ENCODE measurements at places on chromosomes 6 and 20. TPM values are rescaled to one million over a fixed set of nuclear protein-coding genes. Genes with fewer than 3 reads are reported as not detected.

DNA sequence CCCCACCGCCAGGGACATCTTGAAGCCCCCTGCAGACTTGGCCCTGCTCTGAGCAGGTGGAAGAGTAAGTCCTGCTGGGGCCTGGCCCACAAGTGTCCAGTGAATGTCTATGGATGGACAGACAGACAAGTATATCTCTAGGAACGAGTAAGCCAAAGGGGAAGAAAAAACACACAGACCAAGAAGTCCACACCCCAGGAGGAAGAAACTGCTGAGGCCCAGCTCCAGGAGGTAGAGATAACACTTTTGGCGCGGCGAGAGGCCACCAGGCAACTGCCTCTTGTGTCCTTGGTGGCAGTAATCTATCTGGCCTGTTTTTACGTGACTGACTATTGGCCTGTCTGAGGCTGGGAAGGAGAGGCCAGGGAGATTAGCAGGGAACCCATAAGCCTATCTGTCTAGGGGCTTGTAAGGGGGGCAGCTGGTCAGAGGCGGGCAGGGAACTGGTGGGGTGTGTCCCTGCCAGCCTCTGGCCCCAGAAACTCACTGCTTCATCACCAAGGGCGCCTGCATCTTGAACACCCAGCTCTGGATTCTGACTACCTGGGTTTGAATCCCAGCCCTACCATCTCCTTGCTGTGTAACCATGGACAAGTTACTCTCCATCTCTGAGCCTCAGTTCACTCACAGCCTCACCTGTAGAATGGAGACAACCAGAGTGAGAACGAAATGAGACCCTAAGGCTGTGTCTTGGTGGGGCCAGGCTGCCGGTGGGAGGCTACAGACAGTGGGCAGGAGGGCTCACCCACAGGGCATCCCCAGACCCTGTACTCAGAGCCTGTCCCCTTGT, 31.3 kb downstream of the C20orf203 start:
- no peak for DNase-seq

- no peak for DNase-seq
Observed at GRCh38 chr6:37923514-37923913, 104.0 kb downstream of the ZFAND3 start.

Gene PRDM13
- total RNA-seq = not detected

GRCh38 chr6:27251606-27252251, 4.2 kb downstream of the PRSS16 start:
- DNase-seq = peak; percentile 23

Gene PBOV1
- total RNA-seq = not detected

DNA sequence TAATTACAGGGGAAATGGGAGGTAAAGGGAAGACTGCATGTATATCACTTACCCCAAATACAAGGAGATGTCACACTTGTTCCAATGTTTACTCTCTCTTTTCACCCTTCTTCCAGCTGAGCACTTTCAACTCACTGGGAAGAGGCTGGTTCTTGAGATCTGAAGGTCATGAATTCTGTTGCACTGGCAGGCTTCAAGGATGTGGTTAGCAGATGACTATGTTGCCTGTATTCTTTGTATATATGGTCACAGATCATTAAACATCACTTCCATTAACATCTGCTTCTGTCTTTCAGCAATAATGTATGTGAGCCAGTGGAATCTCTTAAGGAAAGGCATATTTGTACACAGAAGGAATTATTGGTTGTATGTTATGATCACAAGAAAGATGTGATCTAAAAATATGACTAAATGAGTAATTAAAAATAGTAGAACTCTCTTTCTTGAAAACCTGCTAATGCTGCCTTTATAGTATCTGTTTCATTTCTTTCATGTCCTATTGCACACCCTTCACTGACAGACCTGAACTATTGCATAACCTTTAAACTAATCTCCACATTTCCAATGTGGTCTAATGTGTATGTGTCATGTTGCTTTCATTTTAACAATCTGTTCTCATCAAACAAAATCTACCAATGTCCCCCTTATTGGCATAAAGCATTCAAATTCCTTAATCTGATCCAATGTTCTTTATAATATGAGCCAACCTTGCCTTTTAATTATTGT, 131.4 kb upstream of the EPHA7 start:
- no peak for DNase-seq

Gene TLDC2
- not detected for total RNA-seq

- DNase-seq = no peak
Observed at GRCh38 chr20:4038676-4039370, 23.5 kb upstream of the RNF24 start.

Gene KHDC1L
- not detected for total RNA-seq

Gene SLC44A4
- 3.6 TPM for total RNA-seq

- no peak for DNase-seq
Observed at GRCh38 chr20:57897891-57898290, 188.1 kb upstream of the PMEPA1 start.

DNA sequence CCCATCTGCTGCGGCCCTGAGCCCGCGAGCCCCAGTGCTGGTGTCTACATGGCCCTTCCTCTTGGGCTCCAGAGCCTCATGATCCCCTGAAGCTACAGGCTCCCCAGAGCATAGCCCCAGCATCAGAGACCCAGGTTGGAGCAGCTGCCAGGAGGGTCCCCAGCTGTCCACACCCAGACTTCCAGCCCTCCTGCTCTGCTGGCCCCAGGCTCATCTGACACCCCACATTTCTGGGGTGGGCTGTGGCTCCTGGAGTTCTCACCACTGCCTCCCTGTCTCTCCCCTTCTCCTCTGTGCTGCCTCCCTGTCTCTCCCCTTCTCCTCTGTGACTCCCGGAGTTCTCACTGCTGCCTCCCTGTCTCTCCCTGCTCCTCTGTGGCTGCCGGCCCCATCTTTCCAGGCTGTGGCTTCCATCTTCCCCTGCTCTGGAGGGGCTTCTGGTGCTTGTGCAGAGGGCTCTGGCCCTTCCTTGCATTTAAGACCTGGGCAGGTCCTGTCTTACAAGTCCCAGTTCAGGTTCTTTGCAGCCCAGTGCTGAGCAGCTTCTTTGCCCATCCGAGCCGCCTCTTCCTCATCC, 108.1 kb downstream of the ERMARD start:
- DNase-seq = no peak

- DNase-seq = no peak
Observed at GRCh38 chr6:79512014-79512413, 25.2 kb downstream of the LCA5 start.

GRCh38 chr6:37530297-37530696, 30.6 kb upstream of the CCDC167 start:
- no peak for DNase-seq

DNA sequence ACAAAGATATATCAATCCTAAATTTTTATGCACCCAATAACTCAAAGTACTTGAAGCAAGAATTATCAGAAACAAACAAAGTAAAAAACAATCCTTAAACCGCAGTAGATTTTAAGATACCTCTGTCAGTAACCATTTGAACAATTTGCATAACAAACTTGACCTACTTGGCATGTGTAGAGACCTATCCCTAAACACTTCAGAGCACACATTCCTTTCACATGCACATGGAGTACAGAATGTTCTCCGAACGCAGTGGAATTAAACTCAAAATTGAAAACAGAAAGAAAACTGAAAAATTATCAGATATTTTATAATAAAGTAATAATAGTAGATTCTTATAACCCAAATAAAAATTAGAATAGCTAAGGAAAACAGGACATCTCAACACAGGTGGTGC, 162.6 kb upstream of the THBS2 start:
- DNase-seq = no peak

- no peak for DNase-seq
Observed at GRCh38 chr6:43860285-43860684, 90.3 kb downstream of the VEGFA start.

GRCh38 chr6:42431356-42431755, 20.4 kb downstream of the TRERF1 start:
- no peak for DNase-seq

Gene CLPSL1
- total RNA-seq = not detected

DNA sequence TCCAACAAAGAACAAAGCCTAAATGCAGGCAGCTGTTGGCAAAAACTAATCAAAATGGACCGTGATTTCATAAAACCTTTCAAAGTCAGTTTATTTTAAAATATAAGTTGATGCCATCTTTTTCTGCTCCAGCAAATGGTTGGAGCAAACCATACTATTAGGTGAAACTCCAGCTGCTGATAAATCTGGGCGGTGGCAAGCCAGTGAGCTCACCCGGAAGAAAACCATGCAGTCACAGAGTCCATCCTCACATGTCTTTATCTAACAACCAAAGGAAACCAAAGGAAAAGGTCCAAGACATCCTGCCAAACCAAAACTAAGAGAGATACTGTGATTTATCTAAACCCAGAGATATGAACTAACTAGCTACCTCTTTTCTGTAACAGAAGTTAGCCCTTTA, 72.6 kb downstream of the HIVEP2 start:
- no peak for DNase-seq

DNA sequence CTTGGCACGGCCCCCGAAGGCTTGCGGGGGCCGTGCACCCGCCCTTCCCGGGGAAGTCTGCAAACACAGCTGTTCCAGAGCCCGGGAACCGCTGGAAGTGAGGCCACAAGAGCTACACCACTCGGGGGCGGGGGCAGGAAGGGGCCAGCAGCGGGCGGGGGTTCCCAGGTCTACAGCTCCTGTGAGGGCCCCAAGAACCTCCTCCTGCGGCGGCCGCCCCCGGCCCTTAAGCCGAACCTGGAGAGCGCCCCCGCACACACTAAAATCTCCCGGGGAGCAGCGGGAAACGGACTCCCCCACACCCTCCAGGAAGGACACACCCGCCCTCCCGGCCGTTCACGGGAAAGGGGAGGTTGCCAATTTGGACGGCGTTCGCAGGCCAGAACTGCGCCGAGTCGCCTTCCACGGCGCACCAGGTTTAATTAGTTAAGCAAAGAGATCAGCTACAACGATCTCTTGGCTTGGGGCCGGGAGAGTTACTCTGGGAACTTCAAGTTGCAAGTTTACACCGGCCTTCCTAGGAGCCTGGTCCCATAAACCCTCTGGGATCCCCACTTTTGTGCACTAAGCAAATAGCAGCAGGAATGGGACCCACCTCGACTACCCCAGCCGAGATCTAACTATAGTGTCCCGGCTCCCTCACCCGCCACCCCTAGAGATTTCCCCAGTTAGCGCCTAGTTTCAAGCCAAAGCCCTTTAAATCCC, 1.7 kb downstream of the JAG1 start:
- peak; percentile 65 for DNase-seq

DNA sequence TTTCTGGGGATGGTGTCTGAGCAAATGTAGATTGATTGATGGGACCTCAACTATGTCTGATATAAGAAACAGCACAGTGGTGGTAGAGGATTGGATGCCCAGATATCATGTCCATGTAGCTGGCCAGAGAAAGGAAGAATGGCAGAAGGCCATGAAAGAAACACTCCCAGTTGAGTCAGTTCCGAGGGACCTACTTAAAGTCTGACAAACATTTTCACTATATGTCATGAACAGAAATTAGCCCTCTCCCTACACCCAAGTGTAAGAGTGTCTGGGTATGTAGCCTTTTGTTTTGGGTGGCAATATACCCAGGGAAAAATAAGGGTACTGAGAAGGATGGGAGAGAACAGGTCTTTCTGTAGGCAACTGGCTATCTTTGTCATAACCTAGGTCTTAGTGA, 434.2 kb downstream of the BCKDHB start:
- no peak for DNase-seq

Gene FIG4
- 8.6 TPM for total RNA-seq

Gene RPP21
- 101 TPM for total RNA-seq

Gene ZNF391
- total RNA-seq = 0.53 TPM

GRCh38 chr20:37376324-37376723, 30.4 kb downstream of the SRC start:
- DNase-seq = no peak

DNA sequence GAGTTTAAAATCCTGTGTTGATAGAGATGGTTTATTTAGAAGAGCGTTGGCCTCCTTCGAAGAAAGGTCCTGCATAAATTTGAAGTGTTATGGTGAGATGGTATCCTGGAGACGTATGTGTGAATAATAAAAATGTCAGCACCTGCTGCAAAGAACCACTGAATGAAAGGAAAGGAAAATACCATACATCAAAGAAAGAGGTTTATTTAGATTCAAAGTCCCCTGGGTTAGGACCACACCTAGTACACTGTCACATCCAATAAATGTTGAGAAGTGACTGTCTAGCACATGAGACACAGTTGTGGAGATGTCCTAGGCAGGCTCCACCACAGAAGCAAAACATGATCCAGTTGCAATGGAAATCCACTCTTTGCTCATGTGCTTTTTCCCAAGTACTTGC, 214.7 kb downstream of the PAX1 start:
- DNase-seq = no peak

DNA sequence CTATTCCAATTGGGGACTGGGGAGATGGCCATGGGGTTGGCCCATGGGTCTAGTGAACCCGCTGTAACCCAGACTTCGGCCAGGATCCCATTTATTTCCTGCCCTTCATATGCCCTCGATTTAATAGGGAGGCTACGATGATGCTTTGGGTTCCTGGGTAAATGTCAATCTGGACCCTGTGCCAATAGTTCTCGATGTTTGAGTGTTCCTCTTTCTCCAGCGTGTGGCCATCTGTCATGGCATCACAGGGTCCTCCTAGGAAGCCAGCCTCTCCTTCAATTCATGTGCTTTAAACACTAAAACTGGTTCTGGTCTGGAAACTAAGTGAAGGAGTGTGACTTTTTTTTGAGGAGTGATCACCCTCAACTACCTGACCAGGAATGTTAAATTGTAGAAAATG, 28.7 kb upstream of the ELMO2 start:
- DNase-seq = no peak

GRCh38 chr6:7628909-7629308, 38.9 kb downstream of the SNRNP48 start:
- DNase-seq = no peak

DNA sequence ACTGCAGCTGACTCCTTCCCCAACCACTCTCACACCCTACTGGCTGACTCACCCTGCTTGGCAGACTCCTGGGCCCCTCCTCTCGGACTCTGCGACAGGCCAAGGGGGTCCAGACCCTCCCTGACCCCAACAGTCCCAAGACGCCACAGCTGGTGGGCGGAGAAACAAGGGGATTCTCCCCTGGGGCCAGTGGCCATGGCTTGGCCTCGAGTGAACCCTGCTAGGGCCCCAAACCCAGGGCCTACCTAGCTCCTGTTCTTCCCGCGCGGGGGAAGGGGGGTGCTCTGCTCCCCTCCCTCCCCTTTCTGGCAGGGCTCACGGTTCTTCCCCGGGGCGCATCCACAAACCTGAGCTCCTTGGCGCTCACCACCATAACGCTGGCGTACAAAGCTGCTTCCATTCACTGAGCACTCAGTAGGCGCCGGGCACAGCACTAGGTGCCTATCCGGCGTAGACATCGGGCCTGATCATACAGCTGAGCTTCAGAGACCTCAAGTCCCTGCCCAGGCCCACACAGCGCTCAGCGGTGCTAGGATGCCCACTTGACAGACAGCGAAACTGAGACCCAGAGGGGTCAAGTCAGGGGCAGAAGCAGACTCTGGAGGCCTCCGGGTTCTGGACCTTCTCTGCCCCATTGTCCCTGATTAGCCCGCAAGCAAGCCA, 597 bp downstream of the ADA start:
- DNase-seq = no peak

GRCh38 chr20:53387983-53388675, 205.5 kb downstream of the ZNF217 start:
- no peak for DNase-seq

GRCh38 chr6:105713474-105714118, 310.7 kb upstream of the PREP start:
- no peak for DNase-seq

Gene GABRR1
- total RNA-seq = not detected
